ENCODE measurements at places on chromosomes 11 and 22.

DNA sequence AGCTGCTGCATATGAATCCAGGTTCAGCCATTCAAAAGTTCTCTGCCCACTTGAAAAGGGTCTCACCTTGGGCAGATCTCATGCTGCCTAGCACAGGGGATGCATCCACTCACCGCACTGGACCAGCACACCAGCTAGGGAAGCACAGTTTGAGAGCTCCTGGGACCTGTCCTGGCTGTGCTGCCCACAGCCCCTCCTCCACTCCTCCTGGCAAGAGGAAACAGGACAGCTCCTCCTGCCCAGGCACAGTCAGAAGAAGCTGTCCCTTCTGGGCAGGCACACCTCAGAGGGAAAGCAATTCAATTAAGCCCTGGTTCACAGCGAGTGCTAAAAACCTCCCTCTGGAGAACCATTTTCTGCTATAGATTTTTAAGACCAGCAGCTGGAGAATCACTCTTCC, 146.7 kb downstream of the ST3GAL4 start:
- no peak for DNase-seq

DNA sequence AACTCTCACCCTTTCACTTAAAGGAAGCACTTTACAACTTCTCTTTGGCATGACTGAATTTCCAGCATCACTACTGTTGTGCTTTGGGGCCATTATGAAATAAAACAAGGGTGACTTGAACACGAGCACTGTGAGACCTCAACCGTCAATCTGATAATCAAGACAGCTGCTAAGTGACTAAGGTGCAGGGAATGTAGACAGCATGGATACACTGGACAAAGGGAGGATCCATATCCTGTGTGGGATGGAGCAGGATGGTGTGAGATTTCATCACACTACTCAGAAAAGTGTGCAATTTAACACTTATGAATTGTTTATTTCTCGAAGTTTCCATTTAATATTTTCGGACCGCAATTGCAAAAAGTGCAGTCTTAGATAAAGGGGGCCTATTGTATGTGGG, 16.1 kb upstream of the EXPH5 start:
- DNase-seq: no peak

- DNase-seq: no peak
These were observed 357.2 kb downstream of the TMEM135 start for GRCh38 chr11:87394924-87395323.

DNA sequence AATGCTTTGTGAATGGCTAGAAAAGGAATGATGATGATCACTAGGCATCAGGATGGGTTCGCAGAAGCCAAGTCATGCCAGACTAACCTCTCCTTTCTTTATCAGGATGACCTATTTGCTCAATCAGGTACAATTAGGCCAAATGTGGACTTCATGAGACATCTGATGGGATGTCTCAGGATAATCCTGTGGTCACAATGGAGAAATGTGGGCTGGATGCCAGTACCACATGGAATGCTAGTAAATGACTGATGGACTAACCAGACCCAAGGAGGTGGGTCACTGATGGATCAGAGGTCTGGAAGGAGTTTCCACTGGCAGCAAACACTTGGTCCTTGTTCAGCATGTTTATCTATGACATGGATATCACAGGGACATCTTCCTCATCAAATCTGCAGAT, 94.8 kb upstream of the PHOX2A start:
- no peak for DNase-seq

DNA sequence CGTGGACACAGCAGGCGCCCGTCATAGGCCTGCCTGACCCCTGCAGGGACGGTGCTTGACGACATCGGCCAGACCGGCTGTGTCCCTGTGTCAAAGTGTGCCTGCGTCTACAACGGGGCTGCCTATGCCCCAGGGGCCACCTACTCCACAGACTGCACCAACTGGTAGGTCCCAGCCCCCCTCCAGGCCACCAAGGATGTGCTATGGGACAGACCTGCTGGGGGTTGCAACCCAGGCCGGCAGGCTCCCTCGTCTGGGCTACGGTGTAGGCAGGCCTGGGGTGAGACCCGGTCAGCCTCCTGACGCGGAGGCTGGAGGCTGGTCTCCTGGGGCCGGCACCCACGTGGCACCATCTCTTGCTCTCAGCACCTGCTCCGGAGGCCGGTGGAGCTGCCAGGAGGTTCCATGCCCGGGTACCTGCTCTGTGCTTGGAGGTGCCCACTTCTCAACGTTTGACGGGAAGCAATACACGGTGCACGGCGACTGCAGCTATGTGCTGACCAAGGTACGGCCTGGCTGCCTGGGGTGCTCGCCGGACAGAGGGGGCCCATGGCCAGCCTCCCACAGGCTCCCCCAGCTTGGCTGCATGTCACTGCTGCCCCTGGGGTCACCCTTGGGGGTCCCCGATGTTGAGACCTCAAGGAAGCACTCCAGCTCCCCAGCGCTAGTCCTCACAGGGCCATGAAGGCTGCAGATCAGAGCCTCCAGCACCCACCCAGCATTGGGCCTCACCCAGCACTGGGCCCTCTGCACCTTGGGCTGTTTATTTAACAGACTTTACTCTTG, 7.7 kb downstream of the MUC5AC start:
- DNase-seq: no peak

DNA sequence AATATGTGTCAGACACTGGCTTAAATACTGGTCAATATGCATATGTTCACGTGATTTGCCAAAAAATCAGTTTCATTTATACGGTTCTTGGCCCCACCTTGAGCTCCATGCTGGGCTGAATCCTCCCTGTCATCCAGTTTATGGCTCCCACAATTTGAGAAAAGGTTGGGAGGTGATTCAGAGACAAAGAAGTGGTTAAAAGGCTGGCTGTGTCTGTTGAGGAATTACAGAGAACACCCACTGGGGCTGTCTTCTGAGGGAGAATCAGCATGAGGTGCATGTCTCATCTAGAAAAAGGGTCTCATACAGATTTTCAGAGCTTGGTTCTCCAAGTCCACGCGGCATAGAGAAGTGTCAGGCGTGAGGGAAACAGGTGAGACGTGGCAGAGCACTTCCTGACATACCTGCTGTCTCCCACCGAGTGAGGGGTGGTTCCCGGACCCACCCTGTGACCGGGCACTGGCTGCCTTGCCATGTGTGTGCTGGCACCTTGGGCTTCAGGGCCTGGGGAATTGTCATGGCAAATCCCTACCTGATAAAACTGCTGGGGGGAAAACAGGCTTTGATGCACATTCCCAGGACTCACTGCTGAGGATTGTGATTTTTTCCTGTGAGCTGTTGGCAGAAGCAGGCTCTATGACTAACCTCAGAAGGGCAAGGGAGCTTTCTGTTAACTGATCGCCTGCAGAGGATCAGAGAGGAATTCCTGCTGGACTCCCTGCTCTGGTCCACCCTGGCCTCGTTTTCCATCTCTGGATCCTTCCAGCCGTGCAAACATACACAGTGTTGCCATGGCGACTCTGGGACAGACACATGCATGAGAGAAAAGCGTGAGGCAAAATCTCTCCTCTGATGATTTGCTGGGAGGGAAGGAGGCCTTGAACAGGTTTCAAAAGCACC, 223.6 kb downstream of the ADAMTS15 start:
- no peak for DNase-seq

DNA sequence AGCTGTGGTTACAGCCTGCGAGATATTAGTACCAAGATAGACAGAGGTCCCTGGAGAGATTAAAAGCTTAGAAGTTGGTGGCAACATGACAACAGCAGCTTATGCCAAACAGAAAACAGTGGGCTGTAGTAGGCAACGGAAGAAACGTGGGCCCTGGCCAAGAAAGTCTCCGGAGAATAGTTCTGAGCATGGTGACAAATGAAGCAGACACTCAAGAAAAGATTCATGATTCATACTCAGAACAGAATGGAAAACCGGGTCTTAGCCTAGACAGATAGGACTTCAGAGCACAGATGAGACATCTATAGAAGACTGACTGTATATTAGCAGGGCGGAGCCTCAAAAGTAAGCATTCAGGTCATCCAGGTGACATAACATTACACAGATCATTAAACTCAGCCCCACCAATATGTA, 727.4 kb downstream of the ETS1 start:
- DNase-seq: no peak
